ENCODE measurements at places on chromosomes 7 and 10.
A peak's percentile ranks its signal among the peaks of the same experiment; 100 is the strongest.

DNA sequence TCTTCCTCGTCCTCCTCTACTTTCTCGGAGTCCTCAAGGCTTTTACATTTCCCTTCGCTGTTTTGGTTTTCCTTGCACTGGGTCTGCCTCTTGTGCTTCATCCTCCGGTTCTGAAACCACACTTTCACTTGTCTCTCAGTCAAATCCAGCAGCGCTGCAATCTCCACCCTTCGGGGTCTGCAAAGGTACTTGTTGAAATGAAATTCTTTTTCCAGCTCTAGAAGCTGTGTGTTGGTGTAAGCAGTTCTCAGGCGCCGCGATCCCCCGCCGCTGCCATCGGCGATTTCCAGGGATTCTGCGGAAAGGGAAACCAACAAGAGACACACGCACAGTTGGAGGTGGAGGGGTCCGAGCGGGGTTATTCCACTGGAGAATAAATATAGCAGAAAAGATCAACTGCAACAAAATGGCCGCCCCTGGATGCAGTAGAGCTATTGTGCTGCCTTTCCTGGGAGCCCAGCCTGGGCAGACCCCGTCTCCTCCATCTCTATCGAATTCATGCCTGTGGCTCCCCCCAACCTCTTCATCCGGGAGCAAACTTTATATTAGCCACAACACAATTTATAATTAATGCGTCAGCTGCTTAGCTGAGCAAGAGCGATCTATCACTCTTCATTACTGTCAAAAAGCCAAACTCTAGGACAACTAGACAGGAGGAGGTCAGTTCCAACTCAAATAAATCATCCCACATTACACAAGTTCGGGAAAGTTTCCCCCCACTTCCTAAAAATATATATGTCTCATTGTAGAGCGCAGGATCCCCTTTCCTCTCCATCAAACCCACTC, 1.1 kb downstream of the HOXA2 start:
- no peak for DNase-seq

GRCh38 chr10:85888004-85888403, 478.6 kb downstream of the GRID1 start:
- DNase-seq: no peak

DNA sequence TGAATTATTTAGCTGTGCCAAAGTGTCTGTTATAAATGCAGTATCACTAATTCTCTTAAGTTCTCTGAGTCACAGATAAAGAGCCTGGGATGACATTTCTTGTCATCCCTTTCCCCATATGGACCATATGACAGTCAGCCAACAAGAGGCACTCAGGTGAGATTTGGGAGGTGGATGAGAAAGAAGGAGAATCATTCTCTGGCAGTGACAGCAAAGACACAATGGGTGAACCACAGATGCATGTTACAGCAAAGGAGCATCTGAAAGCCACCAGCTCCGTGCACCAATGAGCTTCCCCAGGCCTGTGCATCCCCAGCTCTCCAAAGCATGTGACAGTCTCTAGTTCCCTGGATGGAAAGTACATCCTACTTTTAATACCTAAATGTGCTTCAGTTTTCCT, 10.8 kb downstream of the GIMAP6 start:
- DNase-seq: no peak

DNA sequence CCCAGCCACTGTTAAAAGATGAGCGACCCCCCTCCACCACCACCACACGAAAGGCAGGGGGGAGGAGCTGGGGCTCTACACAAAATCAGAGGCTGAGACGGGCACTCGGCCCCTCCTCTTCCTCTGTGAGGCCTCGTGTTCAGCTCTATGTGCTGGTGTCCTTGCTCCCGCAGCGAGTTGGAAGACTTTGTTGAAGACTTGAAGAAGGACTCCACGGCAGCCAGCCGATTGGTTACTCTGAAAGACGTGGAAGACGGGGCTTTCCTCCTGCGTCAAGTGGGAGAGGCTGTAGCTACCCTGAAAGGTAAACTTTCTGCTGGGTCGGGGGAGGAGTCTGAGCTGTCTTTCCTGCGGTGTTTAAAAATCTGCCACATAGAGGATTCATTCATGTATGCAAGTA, 203.7 kb downstream of the ARHGAP21 start:
- peak; percentile 9 for DNase-seq

GRCh38 chr10:9735731-9736130, 1281.9 kb upstream of the CELF2 start:
- DNase-seq: no peak

DNA sequence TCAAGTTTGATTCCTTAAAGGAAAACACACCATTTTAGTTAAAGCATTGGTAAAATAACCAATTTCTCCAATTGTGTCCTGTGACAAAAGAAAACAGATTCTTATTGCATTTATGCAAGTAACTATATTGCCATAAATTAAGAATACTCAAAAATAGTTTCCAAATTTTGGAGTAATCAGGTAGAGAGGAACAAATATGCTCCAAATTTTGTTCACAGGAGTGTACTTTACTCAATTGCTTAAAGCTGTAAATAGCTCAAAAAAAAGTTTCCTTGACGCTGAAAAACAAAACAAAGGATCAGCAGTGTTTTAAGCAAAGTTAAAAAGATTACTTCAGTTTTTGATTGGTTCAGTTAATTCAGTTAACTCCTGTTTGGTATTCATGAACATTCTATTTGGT, 52.2 kb upstream of the INHBA start:
- DNase-seq: no peak

- no peak for DNase-seq
Measured at GRCh38 chr10:5817322-5818047, 4.3 kb upstream of the GDI2 start.

GRCh38 chr7:20954711-20955619, 168.3 kb upstream of the SP8 start:
- DNase-seq: no peak

GRCh38 chr10:117761695-117762094, 219.1 kb downstream of the EMX2 start:
- DNase-seq: no peak

- no peak for DNase-seq
Measured at GRCh38 chr7:131281266-131282048, 46.2 kb upstream of the MKLN1 start.

DNA sequence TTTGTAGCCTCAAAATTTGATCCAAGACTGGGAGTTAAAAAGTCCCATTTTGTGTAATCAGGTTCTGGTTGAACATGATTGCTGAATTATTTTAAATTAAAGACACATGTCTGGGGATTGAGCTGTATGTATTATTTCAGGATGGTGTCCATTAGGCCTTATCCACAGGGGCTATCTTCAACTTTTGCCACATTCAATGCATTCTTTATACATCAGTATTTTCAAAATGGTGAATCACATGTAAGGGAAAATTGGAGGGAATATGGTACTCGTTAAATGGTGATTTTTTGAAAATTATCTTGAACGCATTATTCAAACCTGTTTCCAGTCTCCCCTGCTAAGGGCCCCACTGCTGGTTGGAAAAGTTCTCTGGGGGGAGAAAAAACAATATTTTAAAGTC, 367.7 kb upstream of the NPVF start:
- no peak for DNase-seq

DNA sequence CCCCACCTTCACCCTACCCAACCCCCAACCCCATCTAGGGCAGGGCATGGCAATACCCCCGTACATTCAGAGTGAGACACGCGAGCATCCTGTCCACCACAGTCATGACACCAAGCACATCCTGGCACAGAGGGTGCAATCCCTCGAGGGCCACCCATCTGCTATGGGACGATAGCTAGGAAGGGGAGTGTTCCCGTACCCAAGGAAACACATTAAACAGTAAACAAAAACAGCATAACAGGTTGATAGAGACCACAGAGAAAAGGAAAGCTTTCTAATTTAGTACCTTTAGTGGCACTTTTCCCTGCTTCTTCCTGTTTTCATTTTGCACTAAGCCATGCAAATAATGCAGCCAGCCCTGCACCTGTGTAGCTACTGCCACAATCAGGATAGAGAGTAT, 2.3 kb upstream of the SMKR1 start:
- DNase-seq: no peak

- no peak for DNase-seq
Measured at GRCh38 chr10:59672150-59672875, 37.3 kb downstream of the SLC16A9 start.

DNA sequence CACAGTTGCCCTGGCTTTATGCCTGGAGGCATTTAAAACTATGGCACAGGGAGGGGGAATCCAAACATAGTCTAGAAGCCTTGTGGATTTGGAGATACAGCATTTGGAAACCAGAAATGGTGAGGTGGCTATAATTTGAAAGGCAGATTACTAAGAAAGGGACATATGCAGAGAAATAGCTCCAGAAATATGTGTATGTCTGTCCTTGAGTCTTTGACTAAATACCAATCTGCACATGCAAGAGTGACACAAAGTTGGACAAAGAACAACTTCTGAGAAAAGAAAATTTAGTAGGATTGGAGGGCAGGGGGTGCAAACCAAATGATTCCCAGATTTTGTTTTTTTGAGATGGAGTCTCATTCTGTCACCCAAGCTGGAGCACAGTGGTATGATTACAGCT, 229.6 kb downstream of the TMEM26 start:
- no peak for DNase-seq

GRCh38 chr7:26127411-26127810, 24.6 kb upstream of the NFE2L3 start:
- no peak for DNase-seq

Data from activated T-cell treated with anti-CD3 and anti-CD28 coated beads for 24 hours (primary cell).